ENCODE measurements at places on chromosomes 6 and 20.
A peak's percentile ranks its signal among the peaks of the same experiment; 100 is the strongest.

GRCh38 chr6:83685481-83685880 lies 23.4 kb downstream of the SNAP91 start:
- ATAC-seq: no peak

GRCh38 chr6:21845018-21845417 lies 251.5 kb downstream of the SOX4 start:
- ATAC-seq: no peak

DNA sequence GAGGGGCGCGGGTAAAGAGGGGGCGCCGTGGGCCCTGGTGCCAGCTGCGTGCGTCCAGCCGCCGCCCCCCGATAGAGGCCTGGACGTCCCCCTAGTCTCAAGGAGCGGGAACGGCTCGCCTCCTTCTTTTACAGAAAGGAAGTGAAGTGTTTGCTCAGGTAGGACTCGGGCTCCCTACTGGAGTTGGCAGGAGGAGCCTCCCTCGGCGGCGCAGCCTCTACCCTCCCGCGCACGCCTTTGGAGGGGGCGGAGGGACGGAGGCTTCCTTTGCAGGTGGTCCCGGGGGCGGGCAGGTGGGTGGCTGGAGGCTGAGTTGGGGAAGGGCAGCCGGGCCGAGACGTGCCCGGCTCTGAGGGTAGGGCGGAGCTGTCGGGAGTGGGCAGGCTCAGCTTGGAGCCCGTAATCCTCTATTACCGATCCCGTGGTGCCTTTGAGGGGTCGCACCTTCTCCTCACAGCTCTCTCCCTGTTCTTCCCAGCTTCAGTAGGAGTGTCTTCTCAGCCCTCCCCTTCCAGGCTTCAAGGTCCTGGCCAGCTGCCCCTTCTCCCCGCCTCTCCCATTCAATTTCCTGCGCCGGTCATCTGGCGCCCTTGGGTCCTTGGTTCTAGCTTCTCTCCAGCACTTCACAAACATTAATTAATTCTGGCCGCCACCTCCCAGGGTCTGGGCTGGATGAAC lies 728 bp downstream of the ITPR3 start:
- ATAC-seq: peak; percentile 58

DNA sequence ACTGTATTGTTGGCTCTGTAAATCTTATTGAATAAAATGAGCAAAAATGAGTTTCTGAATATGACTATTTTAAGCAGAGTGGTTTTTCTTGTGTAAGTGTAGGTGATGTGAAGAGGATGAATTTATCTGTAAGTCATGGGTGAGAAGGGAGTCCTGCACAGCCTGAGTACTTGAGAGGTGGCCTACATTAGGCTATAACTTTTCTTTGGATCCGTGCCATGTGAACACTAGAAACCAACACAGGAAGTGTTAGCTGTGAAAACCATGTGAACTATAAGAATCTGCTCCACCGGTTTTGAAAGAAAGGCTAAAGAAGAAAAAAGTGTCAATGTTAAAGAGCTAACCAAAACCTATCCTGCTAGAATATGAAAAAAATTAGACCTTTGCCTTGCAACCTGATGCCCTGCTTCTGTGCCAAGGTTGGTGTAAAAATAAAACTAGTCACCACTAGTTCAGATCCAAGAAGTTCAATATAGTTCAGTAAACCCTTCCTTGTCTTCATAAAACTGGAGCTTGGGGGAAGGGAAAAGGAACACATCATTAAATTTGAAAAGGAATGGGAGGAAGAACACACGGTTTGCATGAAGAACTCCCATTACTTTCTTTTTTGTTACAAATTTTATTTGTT lies 21.3 kb downstream of the PLCB1 start:
- no peak for ATAC-seq

GRCh38 chr6:108031968-108032367 lies 42.6 kb downstream of the OSTM1 start:
- ATAC-seq: no peak

GRCh38 chr6:10081075-10081474 lies 333.8 kb downstream of the TFAP2A start:
- peak; percentile 47 for ATAC-seq

DNA sequence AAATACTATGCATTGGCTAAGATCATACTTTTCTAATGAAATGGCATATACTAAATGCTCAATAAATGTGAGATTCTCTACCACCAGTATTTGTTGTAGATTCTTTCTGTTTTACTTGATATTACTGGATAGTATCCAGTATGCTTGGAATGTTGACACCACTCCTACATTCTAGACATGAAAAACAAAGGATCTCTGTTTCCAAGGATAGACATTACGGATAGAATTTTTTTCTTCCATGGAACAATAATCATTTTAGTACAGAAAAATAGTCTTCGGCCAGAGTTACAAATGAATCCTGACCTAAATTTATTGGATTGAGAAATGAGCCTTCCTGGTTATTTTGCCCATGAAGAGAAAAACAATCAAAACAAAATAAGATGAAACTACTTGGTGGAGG lies 258.2 kb upstream of the NT5E start:
- ATAC-seq: no peak

- peak; percentile 39 for ATAC-seq
These were observed 29.6 kb downstream of the RAMACL start for GRCh38 chr6:166556863-166557322.

- no peak for ATAC-seq
These were observed 1.2 kb downstream of the OGFR start for GRCh38 chr20:62805711-62806382.

DNA sequence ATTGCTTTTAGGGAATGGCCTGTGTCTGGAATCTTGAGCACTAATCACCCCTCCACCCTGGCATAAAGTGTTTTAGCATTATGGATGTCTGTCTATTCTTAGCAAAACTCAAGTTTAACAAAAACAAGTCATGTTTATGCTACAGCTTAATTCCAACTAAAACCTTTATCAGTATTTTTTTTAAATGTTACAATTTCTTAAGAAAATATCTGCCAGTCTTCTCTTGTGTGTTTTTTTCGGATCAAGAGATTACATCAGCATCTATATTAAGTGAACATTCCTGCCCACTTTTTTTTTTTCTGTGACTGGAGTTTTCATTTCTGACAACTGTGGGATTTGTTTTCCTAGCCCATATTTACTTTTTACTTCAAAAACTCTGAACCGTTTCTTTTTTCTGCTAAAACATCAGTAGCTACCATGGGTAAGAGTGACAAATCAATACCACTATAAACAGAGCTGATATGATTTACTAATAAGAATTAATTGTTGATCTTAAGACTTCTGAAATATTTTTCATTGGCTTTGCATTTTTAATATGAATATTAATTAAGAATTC lies 94.3 kb downstream of the EDN1 start:
- no peak for ATAC-seq

GRCh38 chr6:109225946-109226345 lies 130.6 kb downstream of the CEP57L1 start:
- ATAC-seq: no peak

DNA sequence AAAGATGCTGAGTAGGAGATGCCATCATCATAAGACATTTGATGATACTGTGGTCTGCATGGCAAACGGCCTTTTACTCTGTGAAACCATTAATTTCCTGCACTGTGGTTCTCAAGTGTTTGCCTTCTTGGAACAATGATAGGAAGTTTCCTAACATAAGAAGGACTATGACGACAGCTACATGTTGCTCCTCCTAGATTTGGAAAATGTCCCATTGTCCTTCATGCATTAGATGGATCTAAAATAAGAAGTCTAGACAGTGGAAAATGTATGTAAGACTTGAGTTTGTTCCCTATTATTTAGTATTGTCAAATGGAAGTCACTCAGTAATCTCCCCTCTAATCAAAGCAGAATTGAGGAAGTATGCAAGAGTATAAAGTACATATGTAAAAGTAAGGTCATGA lies 98.5 kb upstream of the TMEM170B start:
- ATAC-seq: no peak

DNA sequence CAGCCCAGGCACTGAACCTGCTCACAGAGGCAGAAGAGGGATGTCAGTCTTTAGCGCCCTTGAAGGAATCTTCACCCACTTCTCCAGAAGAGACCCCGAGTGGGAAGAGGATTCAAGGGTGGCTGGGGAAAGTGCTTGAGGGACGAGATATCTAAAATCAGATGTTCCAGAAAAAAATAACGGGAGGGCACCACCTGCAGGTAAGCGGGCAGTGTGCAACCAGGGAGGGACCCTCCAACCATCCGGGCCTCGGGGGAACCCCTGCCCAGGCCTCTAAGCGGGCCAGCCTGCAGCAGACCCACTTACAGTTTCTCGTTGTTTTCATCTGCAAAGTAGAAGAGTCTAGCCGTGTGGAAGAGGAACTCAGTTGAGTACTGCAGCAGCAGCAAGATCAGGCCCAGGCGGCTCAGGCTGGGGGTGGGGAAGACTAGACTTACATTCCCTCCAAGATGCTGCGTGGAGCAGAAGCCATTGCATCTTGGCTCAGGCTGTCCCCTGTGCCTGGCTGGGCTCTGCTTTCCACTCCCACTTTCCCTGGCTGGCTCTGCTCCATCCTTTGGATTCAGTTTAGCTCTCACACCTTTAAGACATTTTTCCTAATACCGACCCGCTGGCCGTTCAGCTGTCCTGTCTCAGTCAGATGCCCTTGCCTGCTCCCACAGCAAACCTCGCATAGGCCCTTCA lies 71.0 kb downstream of the TRAM2 start:
- ATAC-seq: no peak

GRCh38 chr6:145968051-145968450 lies 3.9 kb upstream of the SHPRH start:
- ATAC-seq: no peak

DNA sequence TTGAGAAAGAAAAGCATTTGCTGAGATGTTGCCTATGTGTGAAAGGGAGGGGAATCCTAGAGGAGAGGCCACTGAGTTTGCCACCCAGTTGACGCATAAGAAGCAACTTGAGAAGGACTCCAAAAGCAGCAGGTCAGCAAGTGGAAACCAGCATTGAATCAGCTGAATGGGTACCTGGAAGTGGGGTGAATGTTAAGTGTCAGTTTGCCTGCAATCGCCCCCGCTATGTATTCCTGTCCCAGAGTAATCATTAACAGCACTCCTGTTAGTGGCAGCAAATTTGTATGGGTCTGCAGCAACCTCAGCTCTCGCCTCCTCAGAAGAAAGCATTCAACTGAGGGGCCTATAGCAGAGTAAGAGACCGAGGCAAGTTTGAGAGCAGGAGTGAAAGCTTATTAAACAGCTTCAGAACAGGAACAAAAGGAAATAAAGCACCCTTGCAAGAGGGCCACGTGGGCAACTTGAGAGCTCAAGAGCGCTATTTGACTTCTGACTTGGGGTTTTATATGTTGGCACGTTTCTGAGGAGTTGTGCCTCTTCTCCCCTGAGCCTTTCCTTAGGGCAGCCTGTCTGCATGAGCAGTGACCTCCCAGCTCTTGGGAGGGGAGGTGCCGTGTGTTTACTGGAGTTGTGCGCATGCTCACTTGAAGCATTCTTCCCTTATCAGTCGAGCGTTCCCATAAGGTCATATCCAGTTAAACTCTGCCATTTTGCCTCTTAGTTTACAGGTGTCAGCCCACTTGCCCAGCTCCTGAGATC lies 122.6 kb upstream of the PHACTR1 start:
- ATAC-seq: no peak

DNA sequence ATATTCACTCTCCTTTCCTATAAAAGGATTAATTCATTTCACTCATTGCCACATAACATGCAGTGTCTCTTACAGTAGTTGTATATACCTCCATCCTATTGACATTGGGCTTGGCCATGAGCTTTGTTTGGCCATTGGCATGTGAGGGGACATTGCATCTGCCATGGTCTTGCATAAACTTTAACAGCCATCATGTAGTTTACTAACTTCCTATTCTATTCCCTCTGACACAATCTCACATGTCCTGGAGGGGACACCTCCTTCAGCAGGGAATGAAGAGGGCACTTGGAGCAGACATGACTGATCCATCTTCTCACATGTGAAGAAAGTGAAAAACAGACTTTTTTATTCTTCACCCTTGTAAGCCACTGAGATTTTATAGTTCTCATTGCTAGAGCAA lies 115.5 kb upstream of the MARCKS start:
- no peak for ATAC-seq
